ENCODE measurements at places on chromosomes 6 and 20. TPM values are rescaled to one million over a fixed set of nuclear protein-coding genes. Genes with fewer than 3 reads are reported as not detected.

- no peak overlapping the region for H3K4me3 ChIP-seq
- no peak for DNase-seq
- no peaks in the 10 kb centered on the region for H3K4me1 ChIP-seq
- H3K36me3 ChIP-seq = no peaks in the 10 kb centered on the region
Observed at GRCh38 chr6:139114746-139115145, 20.1 kb upstream of the HECA start.

- no peaks in the 10 kb centered on the region for H3K36me3 ChIP-seq
- no peak for DNase-seq
- H3K4me3 ChIP-seq = no peak overlapping the region
- H3K27ac ChIP-seq = no peak overlapping the region
- H3K4me1 ChIP-seq = peaks cover 14% of the 10 kb centered on the region
Observed at GRCh38 chr20:23294671-23295070, 55.9 kb upstream of the NXT1 start.

- H3K4me3 ChIP-seq = no peak overlapping the region
- no peaks in the 10 kb centered on the region for H3K27me3 ChIP-seq
- H3K27ac ChIP-seq = no peak overlapping the region
- DNase-seq = no peak
Observed at GRCh38 chr6:167444602-167445346, 119.9 kb downstream of the TTLL2 start.

C20orf204 gene
- 0.32 TPM for total RNA-seq

BAK1 gene
- 18.8 TPM for total RNA-seq

C6orf58 gene
- total RNA-seq = not detected

HTR1B gene
- not detected for total RNA-seq

DNA sequence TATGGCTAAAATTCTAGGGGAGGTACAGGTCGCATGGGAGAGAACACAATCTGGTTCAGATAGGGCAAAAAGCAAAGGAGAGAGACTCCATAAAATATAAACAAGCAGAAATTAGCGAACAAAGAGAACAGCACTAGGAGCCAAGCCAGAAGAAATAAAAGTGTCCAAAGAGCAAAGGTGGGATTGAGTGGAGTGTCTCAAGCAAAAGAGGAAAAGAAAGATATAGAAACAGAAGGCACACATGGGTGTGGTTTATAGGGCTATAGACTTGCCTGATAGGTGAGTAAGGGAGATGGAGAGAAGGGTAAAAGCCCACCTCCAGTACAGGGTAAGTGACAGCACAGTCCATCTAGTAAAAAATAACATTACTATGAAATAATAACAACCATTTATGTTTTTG, 36.5 kb upstream of the IRAK1BP1 start:
- no peak overlapping the region for H3K4me3 ChIP-seq
- no peak for DNase-seq
- H3K27me3 ChIP-seq = no peaks in the 10 kb centered on the region
- no peaks in the 10 kb centered on the region for H3K36me3 ChIP-seq

DNA sequence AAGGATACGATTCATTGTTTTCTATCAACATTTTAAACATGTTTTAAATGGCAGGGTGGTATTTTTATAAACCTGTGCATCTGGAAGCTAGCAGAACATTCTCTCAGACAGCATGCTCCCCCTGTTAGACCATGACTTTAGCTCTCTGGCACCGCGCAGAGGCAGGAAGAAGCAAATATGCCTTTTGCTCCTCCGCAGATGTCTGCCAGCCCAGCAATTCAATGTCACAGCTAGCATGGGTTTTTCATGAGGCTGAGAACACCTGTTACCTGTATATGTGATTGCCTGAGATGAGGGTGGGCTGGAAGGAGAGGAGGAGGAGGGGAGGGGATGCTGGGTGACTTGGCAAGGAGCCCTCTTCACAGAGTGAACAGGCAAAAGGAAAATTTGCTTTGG, 6.7 kb downstream of the MTCH1 start:
- H3K27ac ChIP-seq = no peak overlapping the region
- H3K36me3 ChIP-seq = peaks cover 38% of the 10 kb centered on the region
- peaks cover 34% of the 10 kb centered on the region for H3K4me1 ChIP-seq
- DNase-seq = peak; percentile 84

- peak overlapping the region; percentile 91 for H3K4me3 ChIP-seq
- no peaks in the 10 kb centered on the region for H3K36me3 ChIP-seq
- peaks cover 44% of the 10 kb centered on the region for H3K4me1 ChIP-seq
- H3K27ac ChIP-seq = peak overlapping the region; percentile 98
Observed at GRCh38 chr6:111478749-111479148, 4.3 kb downstream of the REV3L start.

GRCh38 chr6:41722969-41723529, 12.4 kb downstream of the TFEB start:
- H3K4me1 ChIP-seq = peaks cover 11% of the 10 kb centered on the region
- H3K27ac ChIP-seq = 0 out of 2 replicates have a peak overlapping the region, but pooled peaks have one; percentile 55
- no peak overlapping the region for H3K4me3 ChIP-seq
- no peaks in the 10 kb centered on the region for H3K27me3 ChIP-seq
- H3K36me3 ChIP-seq = no peaks in the 10 kb centered on the region

GRCh38 chr6:160667639-160668481, 3.8 kb upstream of the LPA start:
- no peaks in the 10 kb centered on the region for H3K27me3 ChIP-seq
- no peak overlapping the region for H3K4me3 ChIP-seq
- DNase-seq = no peak
- no peaks in the 10 kb centered on the region for H3K4me1 ChIP-seq
- no peaks in the 10 kb centered on the region for H3K36me3 ChIP-seq

GRCh38 chr6:79302341-79302740, 67.9 kb upstream of the HMGN3 start:
- no peaks in the 10 kb centered on the region for H3K27me3 ChIP-seq
- no peak for DNase-seq
- H3K4me1 ChIP-seq = no peaks in the 10 kb centered on the region
- no peak overlapping the region for H3K27ac ChIP-seq
- no peak overlapping the region for H3K4me3 ChIP-seq
- no peaks in the 10 kb centered on the region for H3K36me3 ChIP-seq

DNA sequence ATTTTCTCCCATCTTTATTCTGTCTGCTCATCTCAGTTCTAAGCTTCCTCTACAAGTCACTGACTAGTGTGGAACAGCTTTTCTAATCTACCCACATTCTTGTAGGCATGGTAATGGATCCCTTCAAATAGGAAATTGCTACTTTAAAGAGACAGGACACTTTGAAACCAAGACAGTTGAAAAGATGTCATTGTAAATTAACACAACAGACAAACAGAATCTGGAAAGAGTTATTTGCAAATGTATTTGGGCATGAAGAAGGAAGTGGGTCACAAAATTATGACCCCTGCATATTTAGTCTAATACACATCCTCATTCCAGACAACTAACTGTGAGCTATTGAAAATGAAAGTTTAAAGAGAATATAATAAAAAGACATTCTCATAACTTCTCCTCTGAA, 298.2 kb upstream of the MARCKS start:
- peak; percentile 67 for DNase-seq
- peak overlapping the region; percentile 63 for H3K27ac ChIP-seq
- H3K4me1 ChIP-seq = peaks cover 43% of the 10 kb centered on the region
- H3K36me3 ChIP-seq = no peaks in the 10 kb centered on the region

DNA sequence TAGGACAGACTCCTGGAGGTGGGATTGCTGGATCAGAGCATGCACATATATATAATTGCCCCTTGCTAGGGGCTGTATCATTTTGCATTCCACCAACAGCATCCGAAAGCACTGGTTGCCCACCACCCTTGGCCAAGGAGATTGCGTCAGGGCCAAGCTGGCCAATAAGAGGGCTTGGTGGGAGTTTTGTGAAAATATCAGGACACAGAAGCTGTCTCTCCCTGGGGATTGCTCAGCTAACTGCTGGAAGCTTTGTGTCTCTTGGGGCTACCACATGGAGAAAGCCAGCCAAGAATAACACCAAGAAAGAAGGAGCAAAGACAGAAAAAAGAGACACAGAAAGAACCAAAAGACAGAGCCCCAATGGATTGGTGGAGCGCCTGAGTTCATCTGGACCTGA, 90.6 kb upstream of the RALGAPA2 start:
- no peaks in the 10 kb centered on the region for H3K4me1 ChIP-seq
- H3K27ac ChIP-seq = no peak overlapping the region
- H3K4me3 ChIP-seq = no peak overlapping the region
- no peaks in the 10 kb centered on the region for H3K36me3 ChIP-seq
- no peaks in the 10 kb centered on the region for H3K27me3 ChIP-seq

STMND1 gene
- total RNA-seq = not detected

GRCh38 chr6:36353411-36353915, 16.8 kb upstream of the BNIP5 start:
- H3K4me3 ChIP-seq = no peak overlapping the region
- no peaks in the 10 kb centered on the region for H3K27me3 ChIP-seq
- no peak overlapping the region for H3K27ac ChIP-seq
- peaks cover 24% of the 10 kb centered on the region for H3K4me1 ChIP-seq
- peak; percentile 52 for DNase-seq

- peaks cover 2% of the 10 kb centered on the region for H3K36me3 ChIP-seq
- DNase-seq = peak; percentile 84
- H3K27me3 ChIP-seq = no peaks in the 10 kb centered on the region
- peak overlapping the region; percentile 51 for H3K27ac ChIP-seq
Observed at GRCh38 chr20:17651129-17651759, 30.8 kb downstream of the RRBP1 start.

- H3K27ac ChIP-seq = peak overlapping the region; percentile 86
- peak overlapping the region; percentile 51 for H3K4me3 ChIP-seq
- DNase-seq = no peak
- H3K36me3 ChIP-seq = no peaks in the 10 kb centered on the region
- H3K27me3 ChIP-seq = no peaks in the 10 kb centered on the region
- peaks cover 22% of the 10 kb centered on the region for H3K4me1 ChIP-seq
Observed at GRCh38 chr20:4574356-4574690, 147.4 kb upstream of the PRND start.

LY6G6D gene
- not detected for total RNA-seq

DNA sequence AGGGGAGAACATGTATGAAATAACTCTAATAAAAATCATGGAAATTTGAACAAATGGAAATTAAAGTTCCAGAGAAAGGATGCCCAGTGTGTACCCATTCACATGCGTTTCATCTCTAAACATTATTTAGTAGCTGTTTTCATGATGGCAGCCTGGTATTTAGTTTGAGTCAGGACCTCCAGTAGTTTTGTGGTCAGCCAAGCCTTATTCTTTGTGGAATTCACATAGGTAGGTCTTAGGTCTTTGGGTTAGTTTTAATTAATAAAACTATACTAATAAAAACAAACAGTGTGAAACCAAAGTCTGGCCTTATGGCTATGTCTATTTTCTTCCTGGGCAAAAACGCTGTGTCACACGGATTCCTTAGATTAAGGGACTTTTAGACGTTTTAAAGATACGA, 137.8 kb downstream of the FOXC1 start:
- no peaks in the 10 kb centered on the region for H3K36me3 ChIP-seq
- DNase-seq = no peak
- no peak overlapping the region for H3K27ac ChIP-seq
- H3K27me3 ChIP-seq = no peaks in the 10 kb centered on the region

DNA sequence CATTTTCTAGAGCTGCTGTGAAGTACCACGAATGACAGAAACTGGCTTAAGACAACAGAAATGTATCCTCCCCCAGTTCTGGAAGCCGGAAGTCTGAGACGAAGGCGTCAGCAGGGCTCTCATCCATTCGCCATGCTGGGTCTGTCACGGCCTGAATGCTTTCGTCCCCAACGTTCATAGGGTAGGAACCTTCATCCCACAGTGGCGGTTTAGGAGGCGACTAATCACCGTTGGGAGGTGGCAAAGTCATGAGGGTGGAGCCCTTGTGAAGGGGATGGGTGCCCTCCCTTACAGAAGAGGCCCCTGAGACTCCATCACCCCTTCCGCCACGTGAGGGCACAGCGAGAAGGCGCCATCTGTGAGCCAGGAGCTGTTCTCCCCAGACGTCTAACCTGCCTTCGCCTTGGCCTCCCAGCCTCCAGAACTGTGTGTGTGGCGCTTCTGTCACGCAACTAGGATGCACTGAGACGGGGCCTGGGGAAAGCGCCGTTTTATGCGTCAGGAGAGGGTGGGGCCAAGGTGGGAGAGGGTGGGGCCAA, 250.3 kb downstream of the TTLL2 start:
- H3K27ac ChIP-seq = no peak overlapping the region
- H3K27me3 ChIP-seq = no peaks in the 10 kb centered on the region
- no peak for DNase-seq

CST7 gene
- total RNA-seq = not detected

GRCh38 chr20:22583773-22584521, 425 bp downstream of the FOXA2 start:
- no peak overlapping the region for H3K4me3 ChIP-seq
- H3K4me1 ChIP-seq = peaks cover 6% of the 10 kb centered on the region
- H3K27ac ChIP-seq = no peak overlapping the region
- peaks cover 86% of the 10 kb centered on the region for H3K27me3 ChIP-seq

DNA sequence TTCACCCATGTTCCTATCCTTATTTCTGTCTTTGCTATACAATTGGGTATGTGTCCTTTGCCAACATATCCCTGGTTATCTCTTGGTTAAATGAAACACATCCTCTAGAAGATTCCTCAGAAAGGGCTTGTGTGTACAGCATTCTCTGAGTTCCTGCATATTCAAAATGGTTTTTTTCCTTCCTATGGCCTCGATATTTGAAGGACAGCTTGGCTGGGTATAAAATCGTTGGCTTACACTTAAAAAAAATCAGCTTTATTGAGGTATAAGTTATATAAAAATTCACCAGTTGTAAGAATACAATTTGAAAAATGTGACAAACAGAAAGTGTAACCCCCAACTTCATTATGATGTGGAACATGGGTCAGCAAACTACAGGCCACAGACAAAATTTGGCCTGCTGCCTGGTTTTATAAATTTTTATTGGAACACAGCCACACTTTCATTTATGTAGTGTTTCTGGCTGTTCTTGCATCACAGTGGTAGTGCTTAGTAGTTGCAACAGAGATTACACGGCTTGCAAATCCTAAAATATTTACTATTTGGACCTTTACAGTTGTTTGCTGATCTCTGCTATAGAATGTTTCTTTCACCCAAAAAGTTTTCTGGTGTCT, 16.7 kb downstream of the PCMT1 start:
- H3K4me1 ChIP-seq = peaks cover 23% of the 10 kb centered on the region
- H3K36me3 ChIP-seq = peaks cover 12% of the 10 kb centered on the region
- no peaks in the 10 kb centered on the region for H3K27me3 ChIP-seq

DNA sequence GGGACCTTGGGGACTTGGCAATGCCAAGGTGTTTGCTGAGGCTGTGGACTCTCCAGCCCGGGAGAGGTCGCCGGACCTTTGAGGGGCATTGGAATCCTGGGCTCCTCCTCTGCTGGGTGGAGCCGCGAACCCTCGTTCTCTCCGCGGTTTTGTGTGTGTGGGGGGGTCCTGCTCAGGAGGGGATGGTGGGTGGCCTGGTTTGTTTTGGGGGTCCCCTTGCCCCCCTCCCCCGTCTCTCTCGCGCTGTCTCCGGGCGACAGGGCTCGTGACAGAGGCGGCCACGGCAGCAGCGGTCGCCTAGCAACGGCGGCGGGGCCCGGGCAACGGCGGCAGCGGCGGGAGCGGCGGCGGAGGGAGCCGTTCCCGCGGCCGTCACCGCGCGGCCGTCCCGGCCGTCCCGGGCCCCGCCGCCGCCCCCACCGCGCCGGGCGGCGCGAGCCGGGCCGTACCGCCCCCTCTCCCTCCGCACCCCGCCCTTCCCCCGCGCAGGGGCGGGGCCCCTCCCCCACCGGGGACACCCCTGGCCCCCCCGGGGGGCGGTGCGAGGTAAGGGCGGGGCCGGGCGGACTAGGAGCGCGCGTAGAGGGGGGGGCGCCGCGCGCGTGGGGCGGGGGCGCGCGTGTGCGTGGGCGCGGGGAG, 7.8 kb downstream of the SYNGAP1 start:
- H3K4me3 ChIP-seq = peak overlapping the region; percentile 89
- peaks cover 22% of the 10 kb centered on the region for H3K4me1 ChIP-seq
- peak; percentile 72 for DNase-seq
- no peaks in the 10 kb centered on the region for H3K36me3 ChIP-seq
- peak overlapping the region; percentile 30 for H3K27ac ChIP-seq

GRCh38 chr6:134510142-134510541, 192.2 kb upstream of the SGK1 start:
- no peak overlapping the region for H3K4me3 ChIP-seq
- no peak overlapping the region for H3K27ac ChIP-seq
- peak; percentile 19 for DNase-seq
- peaks cover 19% of the 10 kb centered on the region for H3K4me1 ChIP-seq
- no peaks in the 10 kb centered on the region for H3K27me3 ChIP-seq

Data from GM23248 (cell line).